ENCODE measurements at places on chromosomes 4 and X.

- no peak for DNase-seq
Measured at GRCh38 chrX:747176-747575, 116.6 kb downstream of the SHOX start.

- no peak for DNase-seq
Measured at GRCh38 chr4:139419388-139419914, 34.5 kb upstream of the RAB33B start.

GRCh38 chrX:30618160-30618765 lies 35.0 kb upstream of the GK start:
- no peak for DNase-seq

DNA sequence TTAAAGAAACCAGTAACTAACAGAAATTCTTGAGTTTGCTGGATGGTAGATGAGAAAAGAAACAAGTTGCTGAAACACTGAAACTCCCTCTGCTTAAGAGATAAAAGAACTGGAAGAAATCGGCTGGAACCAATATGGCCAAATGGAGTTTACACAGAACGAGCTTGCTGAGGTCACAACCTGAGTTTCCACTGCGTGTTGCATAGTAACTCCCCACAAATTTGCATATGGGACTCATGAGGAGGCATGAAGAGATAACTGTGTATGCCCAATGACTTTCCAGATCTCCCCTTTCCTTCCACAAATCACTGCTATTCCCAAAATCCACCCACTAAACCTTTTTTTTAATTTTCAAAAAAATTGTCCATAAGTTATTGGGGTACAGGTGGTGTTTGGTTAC lies 10.2 kb upstream of the SMR3B start:
- no peak for DNase-seq

- no peak for DNase-seq
Measured at GRCh38 chr4:165101641-165102040, 11.0 kb downstream of the TMEM192 start.

GRCh38 chrX:75603833-75604232 lies 81.0 kb upstream of the ZDHHC15 start:
- no peak for DNase-seq

GRCh38 chr4:100184787-100185186 lies 5.5 kb downstream of the DDIT4L start:
- DNase-seq = no peak

DNA sequence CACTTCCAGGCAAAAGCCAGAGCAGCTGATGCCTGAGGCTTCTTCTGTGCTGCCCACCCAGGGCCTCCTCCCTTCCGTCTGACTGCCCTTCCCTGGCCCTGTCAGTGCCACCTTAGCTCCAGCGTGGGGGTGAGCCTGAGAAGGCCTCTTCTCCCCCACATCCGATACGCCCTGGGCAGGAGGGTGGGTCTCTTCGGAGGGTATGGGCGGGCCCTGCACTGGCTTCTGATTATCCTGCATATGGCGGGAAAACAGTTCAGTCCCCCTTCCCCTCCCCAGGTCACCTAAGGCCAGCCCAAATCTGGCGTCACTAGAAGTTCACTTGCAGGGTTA lies 256.7 kb downstream of the FBXW7 start:
- no peak for DNase-seq

- no peak for DNase-seq
Measured at GRCh38 chr4:7268941-7269340, 76.6 kb downstream of the SORCS2 start.

DNA sequence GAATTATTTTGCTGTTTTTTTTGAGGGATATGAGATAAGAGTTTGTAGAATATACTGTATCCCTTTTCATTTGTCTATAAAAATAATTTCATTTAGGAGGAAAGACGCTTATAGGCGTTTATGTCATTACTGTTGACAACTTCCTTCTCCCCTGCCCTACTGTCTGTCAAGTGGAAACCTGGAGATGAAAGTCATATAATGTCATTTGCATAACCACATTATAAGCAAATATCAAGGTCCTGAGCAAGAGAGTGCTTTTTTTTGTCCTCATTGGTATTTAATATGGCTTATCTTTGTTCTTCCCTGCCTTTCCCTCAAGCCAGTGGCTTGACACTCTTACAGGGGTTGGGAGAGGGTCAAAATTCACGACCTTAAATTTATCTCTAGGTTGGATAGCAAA lies 55.8 kb downstream of the LRP2BP start:
- no peak for DNase-seq

Data from effector memory CD4-positive, alpha-beta T cell (primary cell).